ENCODE measurements at places on chromosomes 16 and 17. TPM values are rescaled to one million over a fixed set of nuclear protein-coding genes. Genes with fewer than 3 reads are reported as not detected.

Gene IKZF3
- 1.4 TPM for polyA plus RNA-seq

DNA sequence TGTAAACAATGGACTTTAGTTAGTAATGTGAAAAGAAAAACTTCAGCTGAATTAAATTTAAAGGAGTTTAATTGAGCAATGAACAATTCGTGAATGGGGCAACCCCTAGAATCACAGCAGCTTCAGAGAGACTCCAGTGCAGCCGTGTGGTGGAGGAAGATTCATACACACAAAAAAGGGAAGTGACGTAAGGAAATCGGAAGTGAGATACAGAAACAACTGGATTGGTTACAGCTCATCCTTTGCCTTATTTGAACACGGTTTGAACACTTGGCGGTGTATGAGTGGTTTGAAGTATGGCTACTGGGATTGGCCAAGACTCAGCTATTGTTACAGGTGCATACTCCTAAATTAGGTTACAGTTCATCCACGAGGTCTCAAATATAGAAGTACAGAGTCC, 460.4 kb upstream of the ASIC2 start:
- no peak overlapping the region for H3K27ac ChIP-seq
- no peaks in the 10 kb centered on the region for H3K4me1 ChIP-seq
- H3K36me3 ChIP-seq, result no peaks in the 10 kb centered on the region
- no peak overlapping the region for H3K4me3 ChIP-seq
- DNase-seq, result no peak
- H3K27me3 ChIP-seq, result peaks cover 5% of the 10 kb centered on the region

- H3K36me3 ChIP-seq, result no peaks in the 10 kb centered on the region
- no peak overlapping the region for H3K4me3 ChIP-seq
- H3K4me1 ChIP-seq, result peaks cover 10% of the 10 kb centered on the region
- H3K27ac ChIP-seq, result no peak overlapping the region
- DNase-seq, result peak; percentile 1
Measured at GRCh38 chr16:46687486-46687885, 1.5 kb downstream of the VPS35 start.

DNA sequence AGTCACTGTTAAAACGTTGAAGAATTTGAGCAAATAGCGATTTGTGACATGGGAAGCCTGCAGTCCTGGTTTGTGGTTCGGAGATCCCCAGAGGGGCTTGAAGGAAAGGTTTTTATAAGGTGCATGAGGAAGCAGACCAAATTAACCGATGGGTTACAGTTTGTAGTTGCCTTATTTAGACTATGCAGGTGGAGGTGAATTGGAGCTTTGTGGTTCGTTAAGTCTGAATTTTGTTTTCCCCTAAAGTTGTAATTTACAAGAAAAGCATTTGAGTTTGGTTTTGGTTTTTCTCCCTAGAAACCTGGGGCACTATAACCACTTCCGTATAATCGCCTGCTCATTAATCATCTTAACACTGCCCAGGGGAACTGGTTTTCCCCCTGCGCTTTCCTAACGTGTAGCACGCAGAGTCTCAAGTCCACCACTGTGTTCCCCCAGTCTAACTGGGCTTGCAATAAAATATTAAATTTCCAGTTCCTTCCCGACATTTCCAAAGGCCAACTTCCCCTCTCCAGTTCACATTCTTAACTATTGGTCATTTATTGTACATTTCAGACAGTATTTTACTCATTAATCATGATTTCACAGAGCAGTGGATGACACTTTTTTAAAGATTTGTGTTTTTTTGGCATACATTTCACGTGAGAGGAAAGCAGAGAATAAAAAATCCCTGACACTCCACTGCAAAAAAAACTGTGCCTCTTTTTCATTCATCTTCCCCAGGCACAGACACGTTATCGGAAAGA, 932 bp downstream of the ZNF267 start:
- H3K27me3 ChIP-seq, result no peaks in the 10 kb centered on the region
- DNase-seq, result peak; percentile 52
- no peaks in the 10 kb centered on the region for H3K36me3 ChIP-seq
- no peak overlapping the region for H3K27ac ChIP-seq

GRCh38 chr16:22314661-22315626, 17.7 kb downstream of the POLR3E start:
- H3K27ac ChIP-seq, result no peak overlapping the region
- H3K4me3 ChIP-seq, result no peak overlapping the region
- peaks cover 56% of the 10 kb centered on the region for H3K36me3 ChIP-seq
- DNase-seq, result no peak
- H3K4me1 ChIP-seq, result no peaks in the 10 kb centered on the region
- H3K27me3 ChIP-seq, result no peaks in the 10 kb centered on the region

DNA sequence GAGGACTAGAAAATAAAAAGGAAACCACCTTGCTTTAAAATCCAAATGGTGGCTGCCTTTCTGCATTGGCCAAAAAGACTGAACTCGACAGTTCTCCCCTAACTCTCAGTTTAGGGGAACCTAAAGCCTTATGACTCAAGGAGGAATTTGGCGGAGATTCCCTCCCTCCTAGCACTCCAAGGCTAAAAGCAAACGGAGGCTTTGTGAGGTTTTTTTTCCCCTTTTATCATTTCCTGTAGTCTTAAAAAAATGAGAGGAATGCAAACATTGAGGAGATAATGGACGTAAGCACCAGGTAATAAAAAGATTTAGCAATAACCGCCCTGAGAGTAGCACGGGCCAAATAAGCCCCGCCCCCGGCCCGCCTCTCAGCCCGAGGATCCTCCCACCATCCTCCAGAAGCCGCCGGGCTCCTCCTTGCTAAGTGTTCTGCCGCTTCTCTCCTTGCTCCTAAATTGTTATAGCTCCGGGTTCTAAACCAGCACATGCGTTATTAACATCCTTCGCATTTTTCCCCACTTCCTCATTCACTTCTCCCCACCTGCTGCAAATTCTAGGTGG, 5.8 kb upstream of the KIFC3 start:
- H3K27me3 ChIP-seq, result no peaks in the 10 kb centered on the region
- H3K36me3 ChIP-seq, result no peaks in the 10 kb centered on the region
- H3K27ac ChIP-seq, result peak overlapping the region; percentile 74
- DNase-seq, result peak; percentile 79
- peaks cover 13% of the 10 kb centered on the region for H3K4me1 ChIP-seq
- no peak overlapping the region for H3K4me3 ChIP-seq

- H3K27ac ChIP-seq, result no peak overlapping the region
- no peaks in the 10 kb centered on the region for H3K36me3 ChIP-seq
- no peaks in the 10 kb centered on the region for H3K4me1 ChIP-seq
- no peaks in the 10 kb centered on the region for H3K27me3 ChIP-seq
- DNase-seq, result no peak
Measured at GRCh38 chr16:77408607-77409006, 26.2 kb downstream of the ADAMTS18 start.

GRCh38 chr17:41684035-41684434, 4.7 kb upstream of the EIF1 start:
- H3K27me3 ChIP-seq, result no peaks in the 10 kb centered on the region
- H3K4me3 ChIP-seq, result no peak overlapping the region
- DNase-seq, result no peak
- no peak overlapping the region for H3K27ac ChIP-seq
- H3K4me1 ChIP-seq, result peaks cover 3% of the 10 kb centered on the region
- no peaks in the 10 kb centered on the region for H3K36me3 ChIP-seq

- no peaks in the 10 kb centered on the region for H3K36me3 ChIP-seq
- peaks cover 2% of the 10 kb centered on the region for H3K4me1 ChIP-seq
- no peak overlapping the region for H3K4me3 ChIP-seq
- DNase-seq, result no peak
Measured at GRCh38 chr17:9434642-9435057, 141.0 kb downstream of the STX8 start.

- no peak overlapping the region for H3K27ac ChIP-seq
- H3K4me3 ChIP-seq, result no peak overlapping the region
- peak; percentile 71 for DNase-seq
- no peaks in the 10 kb centered on the region for H3K4me1 ChIP-seq
- no peaks in the 10 kb centered on the region for H3K36me3 ChIP-seq
Measured at GRCh38 chr16:68704232-68704867, 32.7 kb upstream of the CDH1 start.

Gene ZP2
- polyA plus RNA-seq, result not detected

Gene ABCC6
- polyA plus RNA-seq, result 37.0 TPM

Gene CSH2
- polyA plus RNA-seq, result not detected

DNA sequence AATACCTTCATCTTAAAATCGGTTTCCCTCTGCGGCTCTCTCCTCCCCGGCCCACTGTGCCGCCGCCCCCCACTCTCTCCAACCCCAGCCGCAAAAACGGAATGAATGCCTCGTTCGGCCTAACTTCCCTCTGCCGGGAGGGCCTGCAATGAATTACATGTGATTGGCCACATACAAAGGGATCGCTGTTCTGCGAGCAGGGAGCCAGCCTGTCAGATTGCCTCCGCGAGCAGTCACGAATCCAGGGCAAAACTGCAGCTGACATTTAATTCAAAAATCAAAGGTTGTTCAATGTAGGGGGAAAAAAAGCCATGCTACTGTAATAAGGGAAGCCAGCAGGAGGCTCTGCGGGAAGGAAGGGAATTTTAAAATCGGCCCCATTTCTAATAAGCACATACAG, 84.9 kb downstream of the TBC1D16 start:
- H3K4me1 ChIP-seq, result peaks cover 8% of the 10 kb centered on the region
- DNase-seq, result peak; percentile 41
- H3K36me3 ChIP-seq, result peaks cover 14% of the 10 kb centered on the region
- H3K4me3 ChIP-seq, result no peak overlapping the region
- no peak overlapping the region for H3K27ac ChIP-seq

DNA sequence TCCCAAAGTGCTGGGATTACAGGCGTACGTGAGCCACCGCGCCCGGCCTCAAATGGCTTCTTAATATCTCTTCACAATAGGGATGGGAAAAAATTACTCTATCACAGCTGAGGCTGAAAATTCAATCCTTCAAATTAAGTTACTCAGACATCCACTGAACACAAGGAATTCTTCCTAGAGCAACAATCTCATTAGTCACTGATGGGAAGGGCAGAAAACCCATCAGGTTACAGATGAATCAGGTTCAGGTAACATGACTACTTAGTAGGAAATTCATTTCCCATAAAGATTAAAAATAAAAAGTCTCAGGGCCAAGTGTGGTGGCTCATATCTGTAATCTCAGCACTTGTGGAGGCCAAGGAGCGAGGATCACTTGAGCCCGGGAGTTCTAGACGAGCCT, 42.5 kb upstream of the ABR start:
- no peak overlapping the region for H3K27ac ChIP-seq
- H3K36me3 ChIP-seq, result peaks cover 1% of the 10 kb centered on the region
- no peaks in the 10 kb centered on the region for H3K4me1 ChIP-seq

DNA sequence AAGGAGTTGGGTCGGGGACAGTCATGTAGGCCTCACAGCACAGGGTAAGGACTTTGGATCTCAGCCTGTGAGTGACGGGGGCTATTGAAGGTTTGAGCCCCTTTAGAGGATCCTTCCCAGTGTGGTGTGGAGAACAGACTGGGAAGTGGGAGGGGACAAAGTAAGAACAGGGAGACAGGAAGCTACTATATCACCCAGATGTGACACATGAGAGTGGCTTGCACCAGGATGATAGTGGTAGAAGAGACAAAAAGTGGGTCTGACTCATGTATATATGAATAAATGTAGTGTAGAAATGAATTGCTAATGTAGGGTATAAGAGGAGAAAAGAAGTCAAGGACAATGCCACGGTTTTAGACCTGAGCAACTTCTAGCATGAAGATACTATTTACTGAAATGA, 4.5 kb downstream of the NUP93 start:
- H3K27me3 ChIP-seq, result no peaks in the 10 kb centered on the region
- no peak for DNase-seq
- H3K4me3 ChIP-seq, result no peak overlapping the region
- no peaks in the 10 kb centered on the region for H3K4me1 ChIP-seq
- no peaks in the 10 kb centered on the region for H3K36me3 ChIP-seq
- no peak overlapping the region for H3K27ac ChIP-seq

Gene CCL22
- 1.8 TPM for polyA plus RNA-seq

DNA sequence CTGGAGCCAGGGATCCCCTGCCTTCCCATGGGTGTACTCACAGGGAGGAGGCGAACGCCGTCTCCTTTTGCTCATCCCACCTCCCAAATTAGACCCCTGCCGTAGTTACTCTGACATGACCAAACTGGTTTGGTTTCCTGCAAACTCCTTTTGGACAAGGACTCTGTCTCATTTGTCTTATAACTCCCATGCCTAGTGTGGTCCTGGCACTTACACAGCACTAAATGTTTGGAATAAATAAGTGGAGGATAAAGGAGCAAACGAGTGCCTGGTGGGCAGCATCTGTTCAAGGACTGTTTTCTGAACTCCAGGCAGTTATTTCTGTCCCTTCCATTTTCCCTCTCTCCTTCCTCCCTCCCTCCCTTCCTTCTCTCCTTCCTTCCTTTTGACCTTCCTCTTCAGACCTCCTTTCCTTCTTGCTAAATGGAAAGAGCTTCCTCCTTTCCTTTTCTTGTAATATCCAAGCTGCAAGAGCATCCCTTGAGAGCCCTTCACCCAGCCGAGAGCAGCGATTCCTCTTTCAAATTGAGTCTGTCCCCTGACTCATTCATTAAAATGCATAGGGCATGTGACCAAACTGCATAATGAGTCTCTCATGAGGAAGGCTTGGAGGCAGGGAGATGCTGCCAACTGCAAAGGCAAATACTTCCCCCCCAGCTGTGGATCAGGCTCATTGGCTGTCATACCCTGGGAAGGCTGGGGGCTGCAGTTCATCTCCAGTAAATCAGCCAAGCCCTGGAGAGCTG, 36.8 kb downstream of the CHD9 start:
- peaks cover 7% of the 10 kb centered on the region for H3K4me1 ChIP-seq
- H3K4me3 ChIP-seq, result no peak overlapping the region
- peak overlapping the region; percentile 84 for H3K27ac ChIP-seq
- no peaks in the 10 kb centered on the region for H3K27me3 ChIP-seq
- H3K36me3 ChIP-seq, result no peaks in the 10 kb centered on the region
- DNase-seq, result peak; percentile 82

Gene CLEC3A
- not detected for polyA plus RNA-seq

DNA sequence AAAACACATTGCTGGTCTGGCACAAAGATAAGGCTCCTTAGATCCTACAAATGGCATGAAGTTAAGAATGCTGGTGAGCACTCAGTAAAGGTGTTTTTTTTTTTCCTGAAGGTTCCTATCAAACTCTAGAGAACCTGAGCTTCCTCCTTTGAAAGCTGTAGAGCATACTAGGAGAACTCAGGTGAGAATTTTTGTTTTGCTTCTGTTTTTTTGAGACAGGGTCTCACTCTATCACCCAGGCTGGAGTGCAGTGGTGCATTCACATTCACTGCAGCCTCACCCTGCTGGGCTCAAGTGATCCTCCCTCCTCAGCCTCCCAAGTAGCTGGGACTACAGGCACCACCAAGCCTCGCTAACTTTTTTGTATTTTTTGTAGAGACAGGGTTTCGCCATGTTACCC, 21.0 kb upstream of the CIITA start:
- no peak overlapping the region for H3K27ac ChIP-seq
- no peak for DNase-seq
- H3K4me1 ChIP-seq, result no peaks in the 10 kb centered on the region
- H3K27me3 ChIP-seq, result no peaks in the 10 kb centered on the region
- H3K36me3 ChIP-seq, result no peaks in the 10 kb centered on the region
- H3K4me3 ChIP-seq, result no peak overlapping the region

GRCh38 chr16:75818491-75818890, 92.2 kb upstream of the CPHXL start:
- H3K4me1 ChIP-seq, result no peaks in the 10 kb centered on the region
- H3K36me3 ChIP-seq, result no peaks in the 10 kb centered on the region
- no peak overlapping the region for H3K4me3 ChIP-seq
- H3K27ac ChIP-seq, result no peak overlapping the region

Gene KRT27
- 0.39 TPM for polyA plus RNA-seq

- DNase-seq, result peak; percentile 78
- H3K4me3 ChIP-seq, result no peak overlapping the region
- H3K27me3 ChIP-seq, result no peaks in the 10 kb centered on the region
- H3K36me3 ChIP-seq, result no peaks in the 10 kb centered on the region
- no peaks in the 10 kb centered on the region for H3K4me1 ChIP-seq
Measured at GRCh38 chr16:55543472-55543871, 23.0 kb upstream of the CAPNS2 start.
